ENCODE measurements at places on chromosomes 5 and 9. TPM values are rescaled to one million over a fixed set of nuclear protein-coding genes. Genes with fewer than 3 reads are reported as not detected.

DNA sequence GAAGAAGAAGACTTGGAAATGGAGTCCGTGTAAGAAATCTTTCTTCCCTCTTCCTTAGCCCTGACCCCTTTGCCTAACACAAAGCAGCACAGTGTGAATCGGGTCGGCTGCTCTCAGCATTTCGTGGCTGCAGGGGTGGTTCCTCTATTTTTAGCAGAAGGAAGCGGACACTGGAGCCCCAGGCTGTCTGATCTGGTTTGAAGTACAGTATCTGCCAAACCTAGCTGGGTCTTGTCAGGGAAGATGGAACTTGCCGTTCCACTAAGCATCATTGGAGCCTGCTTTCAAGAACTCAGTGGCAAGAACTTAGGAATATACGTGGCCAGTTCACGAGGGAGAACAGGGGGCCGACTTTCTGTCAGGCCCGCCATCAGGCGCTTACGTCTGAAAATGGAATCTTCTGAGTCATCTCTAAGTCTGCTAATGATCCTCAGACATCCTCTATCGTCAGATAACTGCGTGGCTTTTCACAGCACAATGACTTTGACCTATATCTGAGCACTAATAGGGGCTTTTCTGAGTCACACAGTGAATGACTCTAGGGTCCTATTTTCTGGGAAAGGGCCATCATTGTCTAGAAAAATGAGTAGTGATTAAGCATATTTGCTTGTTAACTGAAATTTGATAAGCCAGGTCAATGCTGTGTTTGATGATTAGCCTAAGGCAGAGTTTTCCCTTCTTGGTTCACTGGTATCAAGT, 43.3 kb upstream of the NCS1 start:
- peak; percentile 81 for ATAC-seq

Gene NSMF
- 43.1 TPM for total RNA-seq

DNA sequence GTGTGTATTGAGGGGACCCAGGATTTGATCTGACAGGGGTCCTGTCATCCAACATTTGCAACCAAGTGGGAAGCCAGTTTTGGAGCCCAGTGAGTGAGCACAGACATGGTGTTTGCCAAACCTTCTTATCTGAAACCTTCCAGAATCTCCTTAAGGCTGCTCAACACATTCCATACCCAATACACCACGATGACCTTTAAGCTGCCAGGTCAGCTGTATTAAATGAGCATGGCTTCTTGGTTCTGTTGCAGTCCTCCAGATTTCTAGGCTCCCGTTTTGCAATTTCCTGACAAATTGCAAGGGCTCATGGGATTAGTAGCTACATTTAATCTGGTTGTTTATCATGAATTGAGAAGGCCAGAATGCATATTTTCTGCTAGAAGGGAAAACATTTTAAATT, 124.2 kb upstream of the ATP10B start:
- ATAC-seq = no peak

GRCh38 chr5:123220621-123221146, 131.6 kb downstream of the PRDM6 start:
- ATAC-seq = no peak

Gene ARHGEF28
- 10.5 TPM for total RNA-seq

DNA sequence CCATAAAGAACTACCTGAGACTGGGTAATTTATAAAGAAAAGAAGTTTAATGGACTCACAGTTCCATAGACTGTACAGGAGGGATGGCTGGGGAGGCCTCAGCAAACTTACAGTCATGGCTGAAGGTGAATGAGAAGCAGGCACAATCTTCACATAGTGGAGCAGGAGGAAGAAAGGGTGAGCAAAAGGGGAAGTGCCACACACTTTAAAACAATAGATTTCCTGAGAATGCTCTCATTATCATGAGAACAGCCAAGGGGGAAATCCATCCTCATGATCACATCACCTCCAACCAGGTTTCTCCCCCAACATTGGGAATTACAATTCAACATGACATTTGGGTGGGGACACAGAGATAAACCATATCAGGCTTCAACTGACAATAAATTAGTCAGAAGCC, 664.9 kb downstream of the TAF11L14 start:
- no peak for ATAC-seq

DNA sequence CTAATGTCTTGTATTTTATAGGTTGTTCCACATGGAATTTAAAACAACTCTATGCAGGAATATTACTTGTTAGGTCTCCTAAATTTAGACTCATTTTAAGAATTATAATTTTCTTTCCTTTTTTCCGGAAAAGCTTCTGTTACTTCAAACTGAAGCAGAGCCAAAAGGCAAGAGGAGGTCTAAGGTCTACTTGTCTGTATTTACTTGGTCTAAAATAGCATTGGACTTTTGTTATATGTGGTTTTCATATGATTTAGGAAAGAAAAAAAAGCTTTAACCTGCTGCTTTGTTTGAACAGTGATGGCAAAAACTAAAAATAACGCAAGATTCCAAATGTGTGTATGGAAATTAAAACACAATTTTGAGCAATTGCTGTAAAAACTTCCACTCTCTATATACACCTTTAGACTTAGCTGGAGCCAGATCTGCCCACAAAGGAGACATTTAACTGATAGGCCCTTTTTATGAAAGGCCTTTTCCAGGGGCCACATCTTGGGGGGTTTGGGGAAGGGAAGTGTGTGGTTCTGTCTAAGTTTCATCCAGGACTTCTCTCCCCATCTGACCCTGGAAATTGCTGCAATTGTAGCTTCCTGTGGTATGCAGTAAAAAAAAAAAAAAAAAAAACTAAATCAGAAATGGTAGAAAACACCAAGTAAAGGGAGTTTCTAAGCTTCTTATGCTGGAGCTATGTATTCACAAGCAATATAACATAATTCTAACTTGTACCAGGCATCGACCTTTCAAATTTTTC, 307.7 kb upstream of the MEF2C start:
- ATAC-seq = no peak

GRCh38 chr9:77898864-77899263, 132.7 kb downstream of the GNAQ start:
- ATAC-seq = no peak

Gene GAPT
- 0.14 TPM for total RNA-seq

- ATAC-seq = no peak
Measured at GRCh38 chr5:13746026-13746425, 198.5 kb downstream of the DNAH5 start.

- no peak for ATAC-seq
Measured at GRCh38 chr5:159478950-159479349, 148.7 kb upstream of the IL12B start.

Gene PCDHA13
- total RNA-seq = 4.6 TPM

GRCh38 chr9:3768712-3769457, 243.1 kb upstream of the RFX3 start:
- ATAC-seq = peak; percentile 20

Gene PHAX
- total RNA-seq = 68.2 TPM

DNA sequence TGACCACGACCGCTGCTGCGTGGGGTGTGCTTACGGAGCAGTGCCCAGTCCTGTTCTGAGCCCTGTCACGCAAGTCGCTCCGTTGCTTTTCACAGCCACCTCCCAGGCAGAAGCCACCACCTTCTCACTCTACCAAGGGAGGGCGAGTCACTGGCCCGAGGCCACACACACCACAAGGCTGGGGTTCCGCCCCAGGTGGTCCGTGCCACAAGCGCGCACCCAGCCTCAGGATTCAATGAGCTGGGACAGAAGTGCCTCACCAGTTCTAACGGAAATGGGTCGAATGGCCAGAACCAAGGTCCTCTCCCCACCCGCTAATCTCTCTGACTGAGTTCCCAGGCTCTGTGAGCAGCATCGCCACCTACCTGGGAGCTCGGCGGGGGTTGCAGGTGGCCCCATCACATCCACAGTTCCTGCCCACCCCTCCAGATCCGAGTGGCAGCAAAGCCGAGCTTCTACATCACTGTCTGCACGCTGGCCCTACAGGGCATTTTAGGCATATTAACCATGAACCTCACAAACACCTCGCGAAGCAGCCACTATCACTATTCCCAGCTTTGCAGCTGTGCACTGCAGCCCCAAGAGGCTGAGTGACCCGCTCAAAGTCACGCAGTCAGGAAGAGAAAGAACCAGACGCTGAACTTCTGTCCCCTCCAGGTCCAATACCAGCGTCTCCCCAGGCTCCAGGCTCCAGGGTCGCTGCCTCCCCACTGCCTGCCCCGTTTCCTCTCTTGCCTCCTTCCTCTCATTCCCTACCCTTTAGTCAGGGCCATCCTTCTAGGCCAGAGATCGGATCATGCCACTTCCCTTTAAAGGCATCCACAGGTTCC, 92.1 kb upstream of the PHYKPL start:
- no peak for ATAC-seq

- no peak for ATAC-seq
Measured at GRCh38 chr5:119694284-119694683, 64.9 kb downstream of the FAM170A start.

DNA sequence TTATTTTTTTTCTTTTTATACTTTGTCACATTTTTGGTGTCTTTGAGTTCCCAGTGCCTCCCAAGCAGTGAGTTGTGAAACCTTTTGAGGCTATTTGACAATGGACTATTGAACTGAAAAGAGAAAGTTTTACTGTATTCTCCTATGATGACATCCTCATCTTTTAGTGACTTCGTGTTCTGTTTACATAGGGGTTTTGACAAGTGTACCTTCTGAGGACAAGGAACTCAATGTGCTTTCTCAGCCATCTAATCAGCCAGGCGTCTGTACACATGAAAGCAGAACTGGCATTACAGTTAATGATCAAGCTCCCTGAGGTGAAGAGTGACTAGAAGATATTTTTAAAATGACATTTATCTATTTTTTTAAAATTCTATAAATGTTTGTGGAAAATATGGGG, 175.5 kb downstream of the ANXA1 start:
- no peak for ATAC-seq

DNA sequence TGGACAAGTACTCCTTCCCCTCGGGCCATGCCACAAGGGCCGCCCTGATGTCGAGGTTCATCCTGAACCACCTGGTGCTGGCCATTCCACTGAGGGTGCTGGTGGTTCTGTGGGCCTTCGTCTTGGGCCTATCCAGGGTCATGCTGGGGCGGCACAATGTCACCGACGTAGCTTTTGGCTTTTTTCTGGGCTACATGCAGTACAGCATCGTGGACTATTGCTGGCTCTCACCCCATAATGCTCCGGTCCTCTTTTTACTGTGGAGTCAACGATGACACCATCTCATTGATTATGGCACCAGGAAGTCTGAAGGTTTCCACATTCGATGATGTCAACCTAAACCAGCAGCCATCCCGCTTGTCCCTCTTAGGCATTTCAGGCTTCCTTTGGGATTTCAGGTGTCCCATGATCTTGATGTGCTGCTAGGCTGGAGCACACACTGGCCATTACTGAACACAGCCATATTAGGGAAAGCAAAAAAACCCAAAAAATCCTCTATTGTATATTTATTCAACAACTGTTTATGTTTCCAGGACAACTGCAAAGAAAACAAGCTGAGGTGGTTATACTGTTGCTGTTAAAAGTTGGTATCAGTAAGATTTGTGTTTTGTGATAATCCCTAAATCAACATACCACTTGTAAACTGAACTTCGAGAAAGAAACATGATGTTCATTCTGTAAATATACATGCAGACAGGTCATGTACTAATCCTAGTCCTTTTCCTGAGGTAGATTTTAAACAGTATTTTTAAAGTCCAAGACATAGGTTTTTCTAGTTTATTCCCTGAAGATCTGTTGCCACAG, 1.1 kb downstream of the PLPP6 start:
- peak; percentile 1 for ATAC-seq

DNA sequence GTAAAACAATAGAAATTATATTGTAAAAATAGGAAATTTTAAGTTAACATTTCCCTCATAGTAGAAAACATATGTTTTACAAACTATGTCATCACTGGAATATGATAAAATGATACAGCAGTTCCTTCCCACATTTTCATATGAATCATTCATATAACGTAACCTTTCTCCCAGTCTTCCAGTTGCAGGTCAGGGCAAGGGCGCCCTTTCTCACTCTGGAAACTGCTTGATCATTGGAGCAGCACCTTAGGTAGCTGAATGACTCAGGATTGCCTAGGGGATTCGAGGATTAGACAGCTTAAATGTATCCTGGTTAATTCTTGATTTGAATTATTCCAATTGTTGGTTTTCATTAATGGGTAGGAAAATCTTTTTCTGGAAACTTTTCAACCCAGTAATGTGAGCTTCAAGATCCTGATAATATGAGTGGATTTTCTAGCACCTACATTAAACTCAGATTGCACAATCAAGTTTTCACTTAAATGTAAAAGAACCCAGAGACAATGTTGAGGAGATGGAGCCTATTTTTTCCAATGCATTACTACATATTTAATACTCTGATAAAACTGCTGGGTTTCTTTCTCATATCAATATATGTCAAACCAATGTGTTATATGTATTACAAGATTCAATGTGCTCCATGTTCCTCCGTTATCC, 32.6 kb upstream of the ANXA1 start:
- peak; percentile 53 for ATAC-seq

GRCh38 chr5:134533115-134533815, 7.8 kb downstream of the JADE2 start:
- peak; percentile 87 for ATAC-seq

DNA sequence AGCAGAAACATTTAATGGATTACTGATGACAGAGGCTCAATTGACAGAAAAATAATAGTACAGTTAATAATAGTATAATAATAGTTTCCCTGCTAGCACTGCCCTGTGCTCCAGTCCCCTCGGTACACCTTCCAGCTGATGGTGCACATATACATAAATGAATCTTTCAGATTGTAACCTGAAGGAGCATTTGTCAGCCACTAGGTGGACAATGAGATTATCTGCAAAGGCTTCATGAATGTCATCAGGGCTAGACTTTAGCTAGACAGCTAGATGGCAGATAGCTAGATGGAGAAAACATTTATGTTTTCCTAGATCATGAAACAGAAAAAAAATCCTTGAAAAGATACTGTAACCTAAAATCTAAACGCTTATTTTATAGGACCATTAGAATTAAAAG, 304.4 kb upstream of the SMC2 start:
- ATAC-seq = peak; percentile 71

Gene CER1
- total RNA-seq = not detected

Gene SLC25A2
- 0.75 TPM for total RNA-seq

GRCh38 chr5:132495667-132496190, 5.2 kb upstream of the IRF1 start:
- ATAC-seq = peak; percentile 77

DNA sequence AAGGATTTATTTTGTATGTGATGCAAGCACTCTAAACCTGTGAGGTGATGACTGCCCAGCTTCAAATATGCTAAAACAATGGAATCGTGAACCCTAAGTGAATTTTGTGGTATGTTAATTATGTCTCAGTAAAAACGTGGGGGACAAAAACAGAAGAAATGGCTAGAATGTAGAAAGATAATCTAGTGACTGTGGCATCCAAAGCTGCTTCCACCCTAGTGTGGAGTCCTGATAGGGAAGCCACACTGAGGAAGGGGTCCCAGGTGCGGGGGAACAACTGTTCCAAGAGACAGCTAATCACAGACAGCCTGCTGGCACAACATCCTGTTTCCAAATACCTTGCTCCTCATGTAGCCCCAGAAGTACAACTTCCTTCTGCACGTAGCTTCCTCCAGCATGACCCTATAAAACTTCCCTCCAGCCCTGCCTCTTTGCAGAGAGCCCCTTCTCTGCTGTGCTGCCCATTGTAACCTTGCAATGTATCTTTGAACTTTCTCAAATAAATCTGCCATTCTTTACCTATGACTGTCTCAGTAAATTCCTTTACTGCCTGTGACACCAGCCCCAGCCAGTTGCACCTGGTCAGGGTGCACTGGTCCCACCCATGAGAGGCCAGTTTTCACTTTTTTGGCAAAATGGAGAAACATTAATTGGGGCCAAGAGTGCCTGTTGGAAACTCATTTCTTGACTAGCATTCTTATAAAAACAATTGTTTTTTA, 4.9 kb downstream of the GMCL2 start:
- ATAC-seq = no peak

GRCh38 chr5:150138551-150139265, 16.9 kb downstream of the PDGFRB start:
- ATAC-seq = peak; percentile 26

Measured in motor neuron (in vitro differentiated cells).